ENCODE measurements at places on chromosomes 11 and 22.

- DNase-seq = no peak
Observed at GRCh38 chr11:36774603-36775002, 176.6 kb upstream of the RAG2 start.

DNA sequence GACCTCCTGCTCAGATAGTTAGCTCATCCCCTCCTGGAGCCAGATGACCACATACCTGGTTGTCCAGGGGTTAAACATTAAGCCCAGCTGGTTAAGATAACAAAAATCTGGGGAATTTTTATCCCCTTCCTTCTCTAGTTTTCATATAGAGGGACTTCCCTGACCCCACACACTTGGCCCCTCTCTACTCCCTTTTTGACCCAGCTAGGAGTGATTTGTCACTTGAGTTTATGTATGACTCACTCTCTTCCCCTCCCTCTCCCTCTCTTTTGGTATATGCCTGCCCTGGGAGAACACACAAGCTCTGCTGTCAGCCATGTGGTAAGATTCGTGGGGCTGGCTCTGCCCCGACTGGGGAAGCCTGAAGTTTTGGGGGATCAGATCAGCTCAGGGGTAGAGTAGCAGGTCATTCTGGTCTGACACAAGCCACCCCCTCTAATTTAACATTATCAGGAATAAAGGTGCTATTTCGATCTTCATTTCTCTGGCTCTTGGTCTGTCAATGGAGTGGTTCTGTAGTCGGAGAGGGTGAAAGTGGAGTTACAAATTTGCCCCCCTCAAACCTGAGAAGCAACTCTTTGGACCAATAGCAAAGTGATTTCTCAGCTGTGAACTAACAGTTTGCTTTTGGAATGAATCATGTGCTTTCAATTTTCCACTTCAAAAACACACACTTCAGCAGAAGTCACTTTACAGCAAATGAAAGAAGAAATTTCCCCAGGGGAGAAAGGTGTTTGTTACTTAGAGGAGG, 415.3 kb upstream of the CADM1 start:
- DNase-seq = no peak

GRCh38 chr11:124276081-124276480, 19.9 kb downstream of the OR8G5 start:
- no peak for DNase-seq

GRCh38 chr11:12043959-12044791, 35.7 kb upstream of the DKK3 start:
- DNase-seq = peak; percentile 63

- no peak for DNase-seq
Observed at GRCh38 chr11:18294862-18295261, 27.1 kb downstream of the HPS5 start.

DNA sequence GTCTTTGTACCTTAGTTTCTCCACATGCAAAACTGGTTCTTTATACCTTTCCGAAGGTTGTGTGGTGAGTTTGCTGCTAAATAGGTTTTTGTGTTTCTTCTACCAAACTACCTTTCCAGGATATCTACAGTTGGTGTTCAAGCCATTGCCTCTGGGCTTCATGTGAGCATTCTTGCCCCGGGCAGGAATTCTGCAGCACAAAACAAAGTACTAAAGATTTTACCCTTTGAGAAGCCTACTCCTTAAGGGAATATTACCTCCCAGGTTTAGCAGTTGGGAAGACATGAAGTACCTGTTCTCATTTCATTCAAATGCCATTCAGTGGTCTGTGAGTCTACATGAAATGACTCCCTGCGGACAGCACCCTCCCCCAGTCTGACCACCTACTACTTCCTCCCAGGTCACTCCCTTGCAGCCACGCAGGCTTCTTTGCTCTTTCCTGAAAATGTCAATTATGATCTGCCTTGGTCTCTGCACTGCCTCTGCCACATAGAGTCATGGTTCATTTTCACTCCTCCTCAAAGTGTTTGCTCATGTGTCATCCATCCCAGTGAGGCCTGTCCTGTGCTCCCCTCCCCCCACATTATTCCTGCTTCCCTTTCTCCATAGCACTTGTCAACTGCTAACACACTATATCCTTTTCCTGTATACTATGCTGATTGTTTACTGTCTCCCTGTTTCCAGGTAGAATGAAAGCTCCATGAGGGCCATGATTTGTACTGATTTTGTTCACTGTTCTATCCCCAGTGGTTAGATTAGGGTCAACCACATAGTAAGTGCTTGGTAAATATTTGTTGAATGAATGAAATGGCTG, 36.9 kb downstream of the PACS1 start:
- no peak for DNase-seq

- DNase-seq = no peak
Observed at GRCh38 chr11:44300844-44301563, 8.9 kb downstream of the ALX4 start.

DNA sequence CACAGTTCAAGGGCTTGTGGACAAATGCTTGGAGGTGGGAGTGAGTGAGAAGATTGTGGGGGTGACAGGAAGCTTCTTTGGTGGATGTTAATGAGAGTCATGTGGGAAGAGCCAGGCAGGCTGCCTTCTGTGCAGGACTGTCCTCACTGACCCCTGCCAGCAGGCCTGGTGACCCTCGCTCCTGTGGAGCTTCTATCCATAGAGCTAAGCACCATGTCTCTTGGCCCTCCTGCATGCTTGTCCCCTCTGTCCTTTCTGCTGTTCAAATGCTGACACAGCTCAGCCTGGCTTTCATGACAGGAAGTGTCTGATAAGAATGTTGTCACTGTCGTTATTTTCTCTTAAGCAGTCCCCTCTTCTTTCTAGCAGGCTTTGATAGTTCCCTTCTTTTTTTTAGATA, 37.6 kb downstream of the NAT10 start:
- DNase-seq = no peak

DNA sequence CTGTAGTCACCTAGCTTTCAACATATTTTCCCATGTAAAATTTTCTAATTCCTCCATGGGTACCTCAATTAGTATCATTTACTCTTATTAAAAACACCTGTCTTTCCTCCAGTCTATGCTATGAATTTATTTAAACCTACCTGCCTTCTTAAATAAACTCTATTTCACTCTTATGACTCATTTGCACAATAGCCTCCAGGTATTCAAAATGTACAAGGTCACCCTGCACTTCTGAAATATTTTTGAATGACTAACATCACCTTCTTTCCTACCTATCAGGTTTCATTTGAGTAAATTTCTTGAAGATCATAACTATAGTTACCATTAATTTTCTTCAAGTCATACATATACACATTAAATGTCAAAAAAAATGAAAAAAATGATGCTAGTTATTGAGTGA, 939.7 kb downstream of the DLG2 start:
- DNase-seq = no peak

- DNase-seq = no peak
Observed at GRCh38 chr11:69605737-69606526, 35.0 kb upstream of the CCND1 start.

- DNase-seq = no peak
Observed at GRCh38 chr22:42773167-42773566, 52.5 kb upstream of the A4GALT start.

GRCh38 chr22:17893900-17894535, 119.7 kb upstream of the BID start:
- DNase-seq = no peak

DNA sequence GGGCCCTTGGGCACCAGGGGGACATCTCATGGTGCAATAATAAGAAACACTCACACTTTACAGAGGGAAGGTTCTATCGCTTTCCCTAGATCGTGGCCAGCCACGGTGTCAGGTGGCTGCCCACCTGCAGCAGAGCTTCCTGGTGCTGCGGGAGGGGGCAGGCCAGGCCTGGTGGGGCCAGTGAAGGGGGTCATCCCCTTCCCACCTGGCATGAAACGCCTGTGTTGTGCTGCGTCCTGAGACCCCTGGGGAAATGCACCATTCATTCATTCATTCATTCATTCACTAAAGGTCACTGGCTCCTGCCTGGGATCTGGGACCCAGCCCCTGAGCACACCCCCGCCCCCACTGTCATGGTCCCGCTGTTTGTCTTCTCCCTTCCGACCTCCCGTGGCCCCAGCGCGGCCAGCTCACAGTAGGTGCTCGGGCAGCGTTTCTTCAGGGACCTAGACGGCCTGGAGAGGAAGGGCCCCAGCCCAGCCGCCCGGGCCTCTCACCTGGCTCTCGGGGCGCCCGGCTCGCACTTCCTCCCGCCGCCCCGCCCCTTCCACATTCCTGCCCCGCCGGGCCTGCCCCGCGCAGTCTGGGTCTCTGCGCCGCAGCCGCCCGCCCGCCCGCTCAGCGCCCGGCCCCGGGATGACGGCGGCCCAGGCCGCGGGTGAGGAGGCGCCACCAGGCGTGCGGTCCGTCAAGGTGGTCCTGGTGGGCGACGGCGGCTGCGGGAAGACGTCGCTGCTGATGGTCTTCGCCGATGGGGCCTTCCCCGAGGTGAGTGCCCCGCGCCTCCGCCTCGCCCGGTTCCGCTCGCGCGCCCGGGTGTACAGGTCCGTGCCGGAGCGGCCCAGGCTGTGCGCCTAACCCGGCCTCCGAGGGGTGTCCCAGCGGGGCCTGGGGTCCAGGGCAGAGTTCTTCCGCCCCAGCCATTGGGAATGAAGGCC, at the start of gene RHOD:
Gene RHOD, plus strand, starts transcription at position 581 of the 938 bp plus-strand sequence. Its CDS starts 56 bp downstream, at position 637.
- no peak for DNase-seq

DNA sequence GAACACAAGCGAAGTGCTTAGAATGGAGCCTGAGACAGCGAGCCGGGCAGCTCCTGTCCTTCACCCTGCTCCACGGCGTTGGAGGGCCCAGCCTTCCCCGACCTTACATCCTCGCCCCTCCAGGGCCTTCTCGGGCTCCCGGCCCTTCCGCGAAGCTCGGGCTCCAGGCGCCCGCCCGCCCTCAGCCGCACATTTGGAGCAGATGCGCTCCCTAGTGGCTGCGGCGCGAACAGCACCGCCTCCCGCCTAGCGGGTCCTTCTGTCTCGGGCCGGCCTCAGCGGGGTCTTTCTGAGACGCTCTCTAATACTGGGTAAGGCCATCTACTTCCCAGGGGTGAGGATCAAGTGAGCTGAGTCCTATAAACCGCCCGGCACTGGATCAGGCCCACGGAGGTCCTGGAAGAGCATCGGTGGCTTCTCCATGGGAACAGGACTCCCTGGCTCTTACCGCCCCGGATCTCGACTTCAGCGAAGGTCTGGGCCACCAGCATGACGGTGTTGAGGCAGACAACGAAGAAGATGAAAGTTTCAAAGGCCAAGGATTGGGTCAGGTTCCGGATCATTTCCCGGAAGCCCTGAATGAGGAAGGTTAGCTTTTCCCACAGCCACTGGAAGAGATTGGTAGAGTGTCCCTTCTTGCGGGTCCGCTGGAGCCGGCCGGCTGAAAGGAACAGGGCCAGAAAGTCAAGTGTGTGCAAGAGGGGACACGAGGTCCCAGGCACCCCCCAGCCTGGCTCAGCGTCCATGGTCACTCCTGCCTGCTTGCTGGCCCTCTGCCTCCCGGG, 3.7 kb downstream of the CATSPER1 start:
- DNase-seq = peak; percentile 86

- DNase-seq = no peak
Observed at GRCh38 chr11:30244265-30244664, 13.5 kb downstream of the FSHB start.

GRCh38 chr22:24526191-24526590, 28.7 kb downstream of the GUCD1 start:
- no peak for DNase-seq

DNA sequence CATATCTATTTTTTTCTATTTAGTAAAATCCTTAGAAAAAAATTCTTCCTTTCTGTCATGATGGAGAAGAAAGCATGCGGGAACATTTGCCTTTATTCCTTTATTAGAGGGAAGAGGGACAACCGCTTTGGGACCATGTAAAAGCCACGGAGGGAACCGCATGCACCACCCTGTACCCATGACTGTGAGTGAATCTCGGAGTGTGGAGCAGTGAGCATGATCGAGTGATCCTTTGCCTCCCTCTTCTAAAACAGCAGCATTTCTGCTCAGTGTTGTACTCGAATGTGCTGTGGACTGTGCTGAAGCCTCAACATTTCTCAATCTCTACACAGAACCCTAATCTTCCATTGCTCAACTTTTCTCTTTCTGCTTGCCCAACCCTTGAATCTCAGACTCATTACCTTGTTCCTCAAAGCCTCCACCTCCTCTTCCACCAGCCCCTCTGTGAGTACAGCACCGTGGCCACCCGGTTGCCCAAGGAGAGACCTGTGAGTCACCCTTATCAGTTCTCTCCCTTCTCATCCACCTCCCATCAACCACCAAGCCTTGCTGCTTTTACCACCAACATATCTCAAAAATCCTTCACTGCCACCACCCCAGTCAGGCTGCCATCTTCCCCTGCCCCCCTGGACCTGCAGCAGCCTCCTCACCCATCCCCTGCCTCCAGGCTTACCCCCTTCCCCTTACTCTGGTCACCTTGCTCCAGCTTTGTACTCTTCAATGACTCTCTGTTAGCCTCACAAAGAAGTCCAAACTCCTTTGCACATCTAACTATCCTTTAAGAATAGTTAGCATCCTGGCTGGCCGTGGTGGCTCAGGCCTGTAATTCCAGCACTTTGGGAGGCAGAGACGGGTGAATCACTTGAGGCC, 103.1 kb downstream of the NAT10 start:
- DNase-seq = no peak

GRCh38 chr22:46377525-46378425, 42.3 kb downstream of the TRMU start:
- no peak for DNase-seq

GRCh38 chr11:122696662-122697061, 41.1 kb downstream of the UBASH3B start:
- DNase-seq = no peak

- no peak for DNase-seq
Observed at GRCh38 chr11:626475-627307, at the start of gene SCT. SCT (minus strand) TSS chr11:627181; CDS start chr11:627143, 38 bp downstream.

DNA sequence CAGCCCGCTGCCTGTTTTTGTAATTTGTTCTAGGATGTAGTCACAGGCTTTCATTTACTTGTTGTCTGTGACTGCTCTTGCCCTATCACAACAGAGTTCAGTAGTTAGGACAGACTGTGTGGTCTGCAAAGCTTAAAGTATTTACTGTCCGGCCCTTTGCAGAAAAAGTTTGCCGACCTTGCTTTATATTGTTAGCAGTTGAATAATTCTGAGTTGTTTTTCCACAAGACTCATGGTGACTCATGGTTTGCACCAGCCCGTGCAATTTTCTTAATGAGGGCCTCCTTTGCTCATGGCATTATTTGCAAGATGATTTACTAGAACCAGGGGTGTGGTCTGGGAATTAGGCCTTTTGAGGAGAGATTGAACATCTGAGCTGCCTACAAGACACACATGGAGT, 110.6 kb downstream of the SCN3B start:
- DNase-seq = no peak

- DNase-seq = no peak
Observed at GRCh38 chr11:79017811-79018210, 423.0 kb downstream of the TENM4 start.

DNA sequence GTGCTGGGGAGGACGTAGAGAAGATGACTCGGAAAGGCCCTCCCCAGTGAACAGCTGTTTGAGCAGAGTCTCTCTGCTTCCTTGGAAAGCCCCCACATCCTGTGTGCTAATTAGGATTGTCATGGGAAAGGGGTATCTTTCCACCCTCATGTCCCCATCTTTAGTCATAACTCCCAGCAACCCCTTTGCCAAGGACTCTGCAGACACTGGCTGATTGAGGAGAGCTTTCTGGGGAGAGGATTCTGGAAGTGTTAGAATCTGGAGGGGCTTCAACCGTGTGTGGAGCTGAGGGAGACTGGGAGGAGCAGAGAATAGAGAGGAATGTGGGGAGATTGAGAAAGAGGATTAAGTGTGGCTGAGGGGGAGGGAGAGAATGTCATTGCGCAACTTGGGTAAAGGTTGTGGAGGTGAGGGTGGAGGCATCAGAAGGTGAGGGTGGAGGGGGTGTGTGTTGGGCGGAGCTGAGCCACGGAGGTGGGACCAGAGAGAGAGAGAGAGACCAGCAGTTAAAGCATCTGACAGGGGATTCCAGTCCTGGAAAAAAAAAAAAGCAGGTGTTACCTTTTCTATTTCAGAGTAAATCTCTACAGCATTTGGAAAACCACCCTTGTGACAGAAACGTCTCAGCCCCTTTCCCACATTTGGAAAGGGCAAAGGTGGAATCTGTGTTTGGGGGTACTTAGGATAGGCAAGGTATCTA, 2.2 kb downstream of the DTX4 start:
- no peak for DNase-seq
